ENCODE measurements at places on chromosomes 5 and 9.

DNA sequence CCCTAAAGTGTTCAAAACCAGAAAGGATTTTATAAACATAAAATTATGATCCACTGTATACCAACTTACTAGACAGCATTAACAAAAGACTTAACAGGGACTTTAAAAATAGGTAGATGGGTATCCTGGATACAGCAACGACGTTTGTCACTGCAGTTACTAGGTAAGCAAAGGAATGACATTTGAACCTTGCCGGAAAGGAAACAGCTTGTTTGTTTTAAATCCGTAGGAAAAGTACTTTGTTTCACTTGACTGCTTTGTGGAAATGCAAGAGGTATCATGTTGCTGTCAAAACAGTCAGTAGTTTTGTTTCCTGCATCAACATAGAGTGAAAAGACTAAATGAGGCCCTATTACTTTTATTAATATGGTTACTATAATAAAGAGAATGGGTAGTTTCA, 122.9 kb downstream of the CDC42SE2 start:
- DNase-seq, result peak; percentile 74

GRCh38 chr5:42632354-42632900, 124.2 kb upstream of the CCDC152 start:
- no peak for DNase-seq

DNA sequence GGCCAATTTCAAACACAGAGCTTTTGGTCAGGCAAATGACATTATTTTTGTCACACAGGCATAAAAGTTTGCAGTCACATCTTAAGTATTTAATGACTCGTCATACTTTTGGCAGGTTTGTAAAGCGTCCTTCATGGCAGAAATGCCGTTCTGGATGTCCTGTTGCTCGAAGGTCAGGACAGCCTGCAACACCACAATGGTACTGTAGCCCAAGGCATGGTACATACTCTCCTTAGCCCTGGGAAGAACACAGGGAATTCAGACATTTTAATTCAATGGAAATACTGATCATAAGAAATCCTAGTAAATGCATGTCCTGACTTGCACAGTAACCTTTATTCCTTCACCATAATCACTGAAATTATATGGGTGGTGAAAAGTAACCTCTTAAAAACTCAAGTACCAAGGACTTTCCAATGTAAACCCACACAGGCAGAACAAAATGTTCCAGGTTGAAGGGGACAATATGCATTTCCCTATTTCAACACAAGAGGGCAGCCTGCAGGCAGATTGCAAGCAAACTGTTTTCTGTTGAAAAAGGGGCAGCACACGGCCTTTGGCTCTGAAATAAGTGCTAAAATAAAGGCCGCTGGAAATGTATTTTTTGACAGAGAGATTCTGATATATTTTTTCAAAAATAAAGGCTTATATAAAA, 95.7 kb downstream of the TTC39B start:
- peak; percentile 51 for DNase-seq

- peak; percentile 93 for DNase-seq
Measured at GRCh38 chr5:103119765-103120606, at the start of the genes GIN1 and PPIP5K2. GIN1 (minus strand) TSS chr5:103120138; CDS start chr5:103108707, 11,431 bp downstream. PPIP5K2 (plus strand) TSS chr5:103120301; CDS start chr5:103129590, 9,289 bp downstream.

- DNase-seq, result no peak
Measured at GRCh38 chr5:175236176-175236575, 207.8 kb downstream of the DRD1 start.

- DNase-seq, result no peak
Measured at GRCh38 chr5:170115925-170116324, 10.2 kb downstream of the FOXI1 start.

GRCh38 chr5:80481019-80481893, 6.6 kb upstream of the FAM151B start:
- DNase-seq, result peak; percentile 57

GRCh38 chr9:36763778-36764177, 191.1 kb downstream of the MELK start:
- no peak for DNase-seq

GRCh38 chr5:54577528-54577927, 60.0 kb downstream of the SNX18 start:
- no peak for DNase-seq

- DNase-seq, result no peak
Measured at GRCh38 chr5:94045839-94046782, 304.7 kb upstream of the POU5F2 start.

DNA sequence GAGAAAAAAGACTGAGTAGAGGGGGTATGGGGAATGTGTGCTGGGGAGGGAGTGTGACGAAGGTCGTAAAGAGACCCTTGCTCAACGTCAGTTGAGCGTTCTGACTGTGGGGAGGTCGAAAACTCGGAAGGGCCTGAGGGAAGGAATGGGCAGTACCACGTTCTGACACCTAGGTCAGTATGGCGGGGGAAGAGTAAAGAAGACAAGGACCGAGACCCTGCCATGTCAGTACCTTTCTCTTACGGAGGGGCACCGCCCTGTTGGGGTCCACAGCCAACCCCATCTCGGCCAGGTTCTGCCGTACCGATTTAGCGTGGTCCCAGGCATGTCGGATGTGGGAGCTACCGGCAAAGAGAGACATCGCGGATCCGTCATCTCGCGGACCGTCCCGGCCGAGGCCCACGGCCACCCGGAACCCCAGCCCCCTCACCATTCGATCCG, 375 bp downstream of the NOP16 start:
- no peak for DNase-seq

- peak; percentile 8 for DNase-seq
Measured at GRCh38 chr9:27247756-27248155, 49.2 kb downstream of the EQTN start.

DNA sequence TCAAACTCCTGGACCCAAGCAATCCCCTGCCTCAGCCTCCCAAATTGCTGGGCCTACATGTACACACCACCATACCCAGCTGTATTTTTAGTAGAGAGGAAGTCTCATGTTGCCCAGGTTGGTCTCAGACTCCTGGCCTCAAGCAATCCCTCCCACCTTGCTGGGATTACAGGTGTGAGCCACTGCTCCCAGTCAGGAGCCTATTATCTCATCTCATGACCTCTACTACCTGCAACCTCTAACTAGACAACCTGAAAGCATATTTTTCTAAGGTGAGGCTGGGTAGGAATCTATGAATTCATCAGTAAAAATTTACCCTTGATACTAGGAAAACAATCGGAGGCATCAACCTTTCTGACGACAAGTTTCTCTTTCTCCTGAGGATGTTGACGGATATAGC, 10.0 kb downstream of the FAM13B start:
- no peak for DNase-seq

DNA sequence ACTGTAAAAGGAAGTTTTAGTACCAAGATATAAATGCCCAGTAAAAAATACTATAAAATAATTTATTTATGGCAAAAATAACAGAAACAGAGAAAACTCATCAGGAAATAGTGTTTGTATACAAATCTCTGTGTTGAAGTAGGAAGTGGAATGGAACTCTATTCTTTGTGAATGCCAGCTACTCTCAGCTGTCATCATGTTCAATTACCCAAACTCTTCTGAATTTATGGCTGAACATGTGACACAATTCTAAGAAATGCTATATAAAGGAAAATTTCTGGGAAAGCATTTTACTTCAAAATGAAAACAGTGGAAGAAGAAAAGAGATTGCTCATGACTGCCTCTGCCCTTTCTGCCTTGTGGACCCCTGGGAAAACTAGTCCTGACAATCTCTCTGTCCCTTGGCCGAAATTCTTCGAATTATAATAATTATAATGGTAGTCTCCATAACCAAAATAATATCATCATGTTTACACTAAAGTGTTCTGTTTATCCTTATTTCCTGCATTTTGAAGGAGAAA, 522.3 kb upstream of the ST8SIA4 start:
- no peak for DNase-seq

GRCh38 chr9:113742878-113743277, 133.2 kb upstream of the ZNF618 start:
- DNase-seq, result no peak

DNA sequence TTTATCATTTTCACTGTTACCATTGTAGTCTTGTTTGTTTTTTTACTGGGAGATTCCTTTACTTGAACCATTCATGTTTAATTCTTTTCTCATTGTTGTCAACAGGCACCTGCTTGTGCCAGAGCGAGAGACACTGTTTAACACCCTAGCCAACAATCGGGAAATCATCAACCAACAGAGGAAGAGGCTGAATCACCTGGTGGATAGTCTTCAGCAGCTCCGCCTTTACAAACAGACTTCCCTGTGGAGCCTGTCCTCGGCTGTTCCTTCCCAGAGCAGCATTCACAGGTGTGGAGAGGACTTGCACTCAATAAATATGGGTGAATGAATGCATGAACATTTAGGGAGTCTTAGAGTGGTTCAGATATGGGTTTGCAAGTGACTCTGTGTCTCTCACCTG, 37.5 kb downstream of the NUP214 start:
- DNase-seq, result no peak

DNA sequence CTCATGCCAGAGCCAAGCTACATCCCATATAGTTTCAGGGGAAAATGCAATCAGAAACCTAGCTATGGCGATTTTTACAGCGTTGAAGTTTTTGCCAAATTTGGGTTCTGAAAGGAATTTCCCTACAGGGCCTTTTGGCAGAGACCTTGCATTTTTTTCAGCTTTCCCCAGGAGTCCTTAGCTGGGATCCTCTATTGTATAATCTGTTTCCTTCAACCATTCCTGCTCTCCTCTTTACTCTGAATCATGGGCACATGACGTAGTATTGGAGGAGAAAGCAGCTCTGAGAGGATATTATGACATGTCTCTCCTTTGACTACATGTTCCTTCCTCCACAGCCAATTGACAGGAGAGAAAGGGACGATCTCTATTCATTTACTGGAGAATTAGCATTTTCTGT, 118.5 kb upstream of the ERCC6L2 start:
- DNase-seq, result no peak

DNA sequence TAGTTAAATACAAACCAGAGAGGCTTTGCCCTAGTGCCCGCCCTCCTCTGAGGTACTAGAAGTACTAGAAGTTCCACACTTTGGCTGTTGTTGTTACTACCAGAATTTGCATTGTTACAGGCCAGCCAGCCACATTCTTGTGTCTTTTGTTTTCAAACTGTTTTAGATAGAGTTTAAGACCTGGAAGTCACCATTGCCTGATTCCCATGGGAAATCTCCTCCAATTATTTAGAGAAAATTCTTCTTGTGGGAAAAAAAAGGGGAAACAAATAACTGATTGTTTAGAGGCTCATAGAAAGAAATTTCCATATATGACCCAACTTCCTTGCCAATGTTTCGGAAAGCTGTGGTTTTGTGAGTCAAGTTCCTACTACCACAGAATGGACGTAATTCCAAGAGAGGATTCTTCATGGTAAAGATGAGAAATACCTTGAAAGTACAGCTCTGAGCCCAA, 252.2 kb downstream of the GOLPH3 start:
- DNase-seq, result no peak

GRCh38 chr9:113275157-113276131, at the start of the genes CDC26 and PRPF4:
CDC26 (minus strand) TSS chr9:113275572; CDS start chr9:113272507, 3,065 bp downstream.
PRPF4 (plus strand) TSS chr9:113275658; CDS start chr9:113275744, 86 bp downstream.
- DNase-seq, result peak; percentile 97
